ENCODE measurements at places on chromosomes 12 and 14.
A peak's percentile ranks its signal among the peaks of the same experiment; 100 is the strongest.

GRCh38 chr12:43501703-43502102 lies 50.3 kb downstream of the ADAMTS20 start:
- peak; percentile 48 for DNase-seq

- peak; percentile 80 for DNase-seq
Measured at GRCh38 chr12:3216726-3217682, 139.8 kb downstream of the TSPAN9 start.

DNA sequence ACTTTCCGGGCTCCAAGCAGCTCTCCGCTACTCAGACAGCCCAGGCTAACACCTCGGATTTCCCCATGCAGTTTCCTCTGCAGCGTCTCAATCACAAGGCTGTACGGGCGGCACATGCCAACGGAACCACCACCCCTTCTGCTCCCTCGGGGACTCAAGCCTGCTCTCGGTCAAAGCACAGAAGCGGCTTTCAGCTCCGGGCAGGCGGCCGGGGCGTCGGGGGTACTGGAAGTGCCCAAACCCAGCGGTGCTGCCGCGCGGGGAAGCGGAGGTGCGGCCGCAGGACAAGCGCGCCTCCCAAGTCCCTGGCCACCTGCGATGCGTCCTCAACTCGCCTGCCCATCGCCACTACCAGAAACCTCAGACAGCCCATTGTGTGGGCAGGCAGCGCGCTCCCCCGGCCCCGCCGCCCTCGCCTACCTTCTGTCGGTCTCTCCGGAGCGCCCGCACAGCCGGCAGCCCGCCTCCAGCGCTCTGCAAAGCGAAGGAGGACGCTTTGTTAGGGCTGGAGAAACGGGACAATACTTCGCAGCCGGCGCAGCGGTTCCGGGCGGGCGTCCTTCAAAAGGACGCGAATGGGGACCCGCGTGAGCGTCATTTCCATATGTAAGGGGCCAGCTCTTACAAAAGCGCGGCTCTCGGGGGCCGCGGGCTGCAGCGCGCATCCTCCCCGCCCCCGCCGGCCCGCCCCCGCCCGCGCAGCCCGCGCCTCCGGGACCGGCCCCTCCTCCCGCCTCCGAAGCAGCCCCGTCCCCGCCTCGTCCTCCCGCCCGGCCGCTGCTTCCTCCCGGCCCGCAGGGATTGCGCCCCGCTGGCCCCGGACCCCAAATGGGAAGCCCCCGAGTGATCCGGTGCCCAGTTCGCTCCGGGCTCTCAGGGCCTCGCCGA lies 674 bp downstream of the NIN start:
- peak; percentile 85 for DNase-seq

- DNase-seq: no peak
Measured at GRCh38 chr12:112909693-112910092, 2.9 kb downstream of the OAS1 start.

DNA sequence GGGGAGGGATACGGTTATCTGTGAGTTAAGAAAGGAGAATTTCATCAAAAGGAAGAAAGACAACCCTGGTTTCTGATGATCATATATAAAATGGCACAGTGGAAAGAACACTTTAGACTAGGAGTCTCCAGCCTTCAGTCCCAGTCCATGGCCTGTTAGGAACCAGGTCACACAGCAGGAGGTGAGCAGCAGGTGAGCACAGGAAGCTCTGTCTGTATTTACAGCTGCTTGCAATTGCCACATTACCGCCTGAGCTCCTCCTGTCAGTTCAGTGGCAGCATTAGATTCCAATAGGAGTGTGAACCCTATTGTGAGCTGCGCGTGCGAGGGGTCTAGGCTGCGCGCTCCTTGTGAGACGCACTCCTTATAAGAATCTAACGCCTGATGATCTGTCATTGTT lies 137.9 kb downstream of the BTG1 start:
- peak; percentile 24 for DNase-seq

DNA sequence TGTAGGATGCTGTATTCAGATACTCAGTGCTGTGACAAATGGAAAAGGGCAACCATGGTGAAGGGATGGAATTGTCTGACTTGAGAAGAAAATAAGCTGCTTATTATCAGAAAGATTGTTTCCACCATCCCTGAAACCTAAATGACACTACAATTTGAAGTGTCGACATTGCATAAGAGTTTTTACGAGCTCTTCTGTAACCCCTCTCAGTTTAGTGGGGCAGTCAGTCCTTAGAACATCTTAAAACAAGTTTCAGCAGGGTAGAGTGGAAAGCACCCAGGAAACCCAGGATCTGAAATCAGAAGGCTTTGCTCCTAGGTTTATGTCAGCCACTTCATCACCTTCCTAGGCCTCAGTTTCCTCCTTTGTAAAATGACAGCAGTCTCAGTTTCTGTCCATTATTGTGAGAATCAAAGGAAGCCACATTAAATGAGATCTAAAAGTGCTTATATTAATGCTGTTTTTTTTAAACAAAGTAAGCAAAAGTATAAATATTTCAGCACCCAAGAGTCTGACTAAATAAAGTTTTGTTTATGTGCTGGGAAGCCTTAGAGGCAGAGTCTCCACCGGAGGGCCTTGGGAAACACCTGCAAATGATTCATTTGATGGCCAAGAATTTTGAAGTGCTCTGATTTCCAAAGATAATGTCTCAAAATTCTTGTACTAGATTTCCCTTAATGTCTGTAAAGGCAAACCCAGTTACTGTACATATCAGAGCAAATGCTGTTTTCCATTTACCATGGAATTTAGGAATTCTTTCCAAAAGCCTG lies 1.8 kb downstream of the IFT43 start:
- DNase-seq: peak; percentile 53

DNA sequence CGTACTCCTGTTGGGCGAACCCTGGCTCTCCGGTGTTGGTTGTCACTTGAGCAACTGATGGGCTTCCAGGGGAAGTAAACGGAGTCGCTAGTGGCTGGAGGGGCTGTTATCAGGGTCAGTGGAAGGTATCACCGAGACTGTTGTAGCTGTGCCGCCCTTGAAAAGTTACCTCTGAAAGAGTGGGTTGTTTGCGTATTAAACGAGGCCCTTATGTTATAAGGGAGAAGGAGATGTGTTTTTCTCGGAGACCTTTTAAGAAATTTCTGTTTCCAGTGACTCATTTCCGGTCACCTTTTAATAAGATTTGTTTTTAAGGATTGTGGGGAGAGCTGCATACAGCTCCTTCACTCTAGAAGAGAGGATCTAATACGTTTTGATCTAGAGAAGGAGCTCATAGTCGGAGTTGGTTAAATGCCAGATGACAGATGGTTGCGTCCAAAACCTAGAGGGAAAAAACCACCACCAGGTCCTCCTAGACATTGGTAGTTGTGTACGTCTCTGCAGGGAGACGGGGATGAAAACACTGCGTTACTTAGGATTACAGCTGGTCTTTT lies 750 bp upstream of the DBX2 start:
- DNase-seq: no peak

DNA sequence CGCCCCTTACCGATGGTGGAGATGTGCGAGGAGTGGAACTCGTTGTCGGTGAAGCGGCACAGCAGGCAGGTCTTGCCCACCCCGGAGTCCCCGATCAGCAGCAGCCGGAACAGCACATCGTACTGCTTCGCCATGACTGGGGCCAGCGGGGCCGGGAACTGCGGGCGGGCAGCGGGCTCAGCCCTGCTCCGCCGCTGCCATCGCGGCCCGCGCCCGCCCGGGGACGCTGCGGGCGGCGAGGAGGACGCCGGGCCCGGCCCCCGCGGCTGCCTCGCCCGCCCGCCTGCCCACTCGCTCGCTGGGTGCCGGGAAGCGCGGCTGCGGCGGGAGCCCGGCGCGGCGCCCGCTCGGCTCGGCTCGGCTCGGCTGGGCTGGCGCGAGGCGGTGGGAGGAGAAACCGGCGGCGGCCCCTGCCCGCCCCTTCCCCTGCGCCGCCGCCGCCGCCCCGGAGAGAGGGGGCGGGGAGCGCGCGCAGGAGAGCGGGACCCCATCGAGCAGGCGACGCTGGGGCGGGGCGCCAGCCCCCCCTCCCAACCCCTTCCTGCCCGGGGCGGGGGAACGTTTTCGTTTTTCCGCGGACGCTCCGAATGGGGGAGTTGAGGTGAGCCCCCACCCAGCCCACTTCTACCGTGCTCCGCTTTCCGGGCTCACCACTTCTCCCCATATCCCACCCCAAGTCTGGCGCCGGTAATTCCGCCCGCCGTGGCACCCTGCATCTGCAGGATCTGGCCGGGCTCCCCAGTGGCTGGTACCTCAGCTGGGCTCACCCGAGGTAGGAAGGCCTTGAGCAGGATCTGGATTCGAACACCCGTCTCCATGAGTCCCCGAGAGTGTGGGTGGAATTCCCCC lies at the start of gene RAB15:
Gene RAB15 (minus strand): TSS at position 394 of the 849 bp plus-strand sequence. CDS start 260 bp downstream, at position 134.
- peak; percentile 56 for DNase-seq

- no peak for DNase-seq
Measured at GRCh38 chr12:98885778-98886177, 240.7 kb downstream of the APAF1 start.

DNA sequence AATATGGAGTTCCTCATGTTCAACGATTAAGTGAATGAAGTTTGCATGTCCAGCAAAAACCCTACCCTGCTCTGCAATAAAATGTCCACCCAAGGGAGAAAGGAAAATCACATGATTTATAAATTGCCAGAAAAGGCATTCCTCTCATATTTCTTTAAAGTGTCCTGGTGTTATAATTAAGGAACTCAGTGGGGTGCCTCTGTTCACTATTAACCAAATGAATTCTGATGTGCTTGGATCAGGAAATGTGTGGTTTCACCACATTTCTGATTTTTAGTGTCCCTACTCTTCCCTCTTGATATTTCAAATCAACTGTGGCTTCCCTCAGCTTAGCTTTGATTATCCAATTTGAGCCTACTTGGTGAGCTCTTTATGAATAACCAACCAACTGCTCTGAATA lies 208.1 kb downstream of the PHLDA1 start:
- DNase-seq: no peak

GRCh38 chr12:55723516-55724225 lies 3.5 kb downstream of the RDH5 start:
- DNase-seq: no peak

DNA sequence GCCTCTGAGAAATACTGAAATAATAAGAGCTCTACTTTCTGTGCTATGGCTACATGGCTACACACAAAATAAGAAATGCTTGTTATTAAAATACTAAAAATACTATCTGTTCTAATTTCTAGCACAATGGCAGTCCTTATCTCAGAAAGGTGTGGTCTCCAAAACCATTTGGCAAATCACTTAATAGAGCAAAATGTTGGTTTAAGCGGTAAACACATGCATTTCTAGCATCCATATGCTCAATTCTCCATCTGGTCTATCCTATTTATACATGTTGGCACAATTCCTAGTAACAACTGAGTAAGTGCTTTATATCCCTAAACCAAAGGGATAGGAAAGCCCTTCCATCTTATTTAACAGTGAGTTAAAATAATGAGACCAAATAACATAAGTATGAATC lies 107.0 kb downstream of the PAPLN start:
- DNase-seq: no peak

- peak; percentile 60 for DNase-seq
Measured at GRCh38 chr12:10363914-10364814, 25.7 kb downstream of the KLRK1 start.

DNA sequence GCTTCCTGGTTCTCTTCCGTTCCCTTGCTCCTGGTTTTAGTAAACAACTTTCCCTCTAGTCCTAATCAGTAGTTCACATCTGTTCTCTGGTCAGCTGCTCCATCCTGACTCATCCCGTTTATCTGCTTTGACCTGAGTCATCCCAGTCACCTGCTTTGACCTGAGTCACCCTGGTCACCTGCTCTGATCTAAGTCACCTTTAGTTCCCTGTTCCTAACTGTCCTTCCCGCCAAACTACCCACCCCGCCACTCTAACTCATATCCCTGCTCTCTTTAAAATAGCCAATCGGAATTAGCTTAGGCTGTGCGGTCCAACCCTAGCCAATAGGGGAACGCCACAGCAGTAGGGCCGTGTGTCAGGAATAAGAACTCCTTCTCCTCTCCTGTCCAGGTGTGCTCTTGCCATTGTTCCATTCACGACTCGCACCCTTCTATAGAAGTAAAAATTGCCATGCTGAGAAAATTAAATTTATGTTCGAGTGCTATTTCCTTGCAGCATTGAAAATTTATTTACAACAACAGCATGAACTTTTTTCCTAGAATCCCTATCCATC lies 3.1 kb upstream of the ANKRD33 start:
- DNase-seq: no peak

DNA sequence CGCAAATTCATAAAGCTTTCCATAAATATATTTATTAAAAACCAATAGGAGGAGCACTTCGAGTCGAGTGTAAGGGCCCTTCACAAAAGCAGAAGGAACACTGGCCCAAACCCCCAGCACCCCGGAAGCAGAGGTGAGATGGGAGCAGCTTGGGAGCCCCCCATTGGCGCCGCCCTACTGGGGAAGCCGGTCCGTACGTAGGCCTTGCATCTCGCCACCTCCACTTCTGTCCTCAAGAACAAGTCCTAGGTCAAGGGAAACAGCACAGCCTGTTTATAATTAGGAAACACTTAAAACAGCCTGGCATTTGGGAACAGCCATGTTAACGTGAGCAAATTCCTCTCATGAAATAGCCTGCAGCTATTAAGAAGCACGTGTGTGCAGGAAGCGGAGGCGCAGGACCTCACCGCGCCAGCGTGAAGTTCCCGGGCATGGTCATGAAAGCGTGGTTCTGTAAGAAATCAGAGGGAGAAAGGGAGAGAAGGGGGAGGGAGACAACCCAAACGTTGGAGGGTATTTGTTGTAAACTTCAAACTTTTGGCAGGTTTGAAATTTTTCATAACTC lies 7.7 kb downstream of the ANKRD9 start:
- peak; percentile 25 for DNase-seq

DNA sequence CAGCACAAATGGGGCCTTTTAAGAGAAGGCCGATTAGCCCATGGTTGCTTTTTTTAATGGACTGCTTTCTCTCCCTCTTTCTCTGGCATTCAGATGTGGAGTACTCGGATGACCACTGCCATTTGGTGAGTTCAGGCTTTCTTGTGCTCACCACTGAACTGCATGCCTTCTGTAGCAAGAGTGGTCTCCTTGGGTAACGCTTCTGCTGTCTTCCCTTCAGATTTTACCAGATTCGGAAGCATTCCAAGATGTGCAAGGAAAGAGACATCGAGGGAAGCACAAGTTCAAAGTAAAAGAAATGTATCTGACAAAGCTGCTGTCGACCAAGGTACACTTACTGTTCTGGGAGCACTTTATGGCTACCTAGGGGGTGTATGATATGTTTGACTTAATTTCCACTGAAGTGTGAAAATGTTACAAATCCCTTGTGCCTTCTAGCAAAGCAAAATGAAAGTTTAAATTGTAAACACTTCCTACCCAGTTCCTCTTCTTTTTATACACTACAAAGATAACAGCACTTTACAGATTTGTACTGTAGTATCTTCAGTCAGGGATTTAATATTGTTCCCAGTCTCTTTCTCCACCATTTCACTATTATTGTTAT lies 148.8 kb downstream of the PLXNC1 start:
- DNase-seq: no peak

- no peak for DNase-seq
Measured at GRCh38 chr12:109394891-109395290, 47.2 kb downstream of the MYO1H start.

GRCh38 chr14:105069871-105070759 lies 4.9 kb upstream of the GPR132 start:
- peak; percentile 86 for DNase-seq

All from NB4 (cell line).